ENCODE measurements at places on chromosomes 11 and 22.

DNA sequence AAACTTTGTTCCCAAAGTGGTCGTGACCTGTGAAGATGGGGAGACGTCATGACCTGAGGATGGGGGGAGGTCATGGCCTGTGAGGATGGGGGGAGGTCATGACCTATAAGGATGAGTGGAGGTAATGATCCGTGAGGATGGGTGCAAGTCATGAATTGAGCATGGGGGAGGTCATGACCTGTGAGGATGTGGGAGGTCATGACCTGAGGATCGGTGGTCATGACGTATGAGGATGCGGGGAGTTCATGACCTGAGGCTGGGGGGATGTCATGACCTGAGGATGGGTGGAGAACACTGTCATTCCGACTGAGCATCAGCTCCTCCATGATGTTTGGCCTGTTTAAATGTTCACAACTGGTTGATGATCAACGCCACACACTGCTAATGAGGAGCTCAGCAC lies 25.9 kb downstream of the YPEL1 start:
- no peak for DNase-seq

- no peak for DNase-seq
Observed at GRCh38 chr11:8784954-8785353, 102.4 kb downstream of the RPL27A start.

DNA sequence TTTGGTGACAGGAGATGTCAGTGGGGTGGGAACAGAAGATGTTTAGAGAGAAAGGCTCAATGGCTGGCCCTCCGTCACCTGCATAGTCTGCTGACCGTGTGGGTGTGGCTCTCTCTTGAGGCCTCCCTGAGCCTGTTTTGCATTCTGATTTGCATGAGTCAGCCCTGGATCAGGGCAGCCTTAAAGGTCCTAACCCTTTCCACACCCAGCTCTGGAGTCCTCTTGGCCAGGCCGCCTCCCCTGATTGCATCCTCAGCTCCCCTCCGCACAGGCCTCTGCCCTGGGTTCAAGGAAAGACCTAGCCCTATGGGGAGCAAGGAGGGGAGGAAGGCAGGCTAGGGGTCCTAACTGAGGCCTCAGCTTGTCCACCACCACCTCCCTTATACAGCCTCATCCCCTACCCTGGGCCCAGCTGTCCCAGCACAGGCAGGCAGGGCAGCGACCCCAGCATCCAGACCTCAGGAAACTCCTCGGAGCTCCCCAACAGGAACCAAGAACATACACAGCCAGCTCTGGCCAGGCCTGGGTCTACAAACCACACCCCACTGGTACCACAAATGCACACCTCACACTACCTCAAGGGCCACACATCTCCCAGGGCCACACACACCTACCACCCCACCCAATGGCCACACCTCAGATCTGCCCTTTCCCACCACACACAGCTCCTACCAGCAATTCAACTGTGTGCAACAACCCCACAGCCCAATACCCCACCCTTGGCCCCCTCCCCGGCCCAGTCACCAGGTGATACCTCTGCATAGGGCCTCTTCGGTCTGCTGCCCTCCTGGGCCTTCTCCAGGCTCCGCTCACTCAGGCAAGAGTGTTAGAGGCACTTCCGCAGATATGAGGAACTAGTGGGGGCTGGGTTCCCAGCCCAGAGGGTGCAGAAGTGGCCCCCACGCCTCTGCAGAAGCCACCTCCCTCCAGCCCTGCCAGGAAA lies 13.7 kb downstream of the ARAP1 start:
- no peak for DNase-seq

GRCh38 chr11:11770296-11770695 lies 71.5 kb upstream of the USP47 start:
- no peak for DNase-seq

DNA sequence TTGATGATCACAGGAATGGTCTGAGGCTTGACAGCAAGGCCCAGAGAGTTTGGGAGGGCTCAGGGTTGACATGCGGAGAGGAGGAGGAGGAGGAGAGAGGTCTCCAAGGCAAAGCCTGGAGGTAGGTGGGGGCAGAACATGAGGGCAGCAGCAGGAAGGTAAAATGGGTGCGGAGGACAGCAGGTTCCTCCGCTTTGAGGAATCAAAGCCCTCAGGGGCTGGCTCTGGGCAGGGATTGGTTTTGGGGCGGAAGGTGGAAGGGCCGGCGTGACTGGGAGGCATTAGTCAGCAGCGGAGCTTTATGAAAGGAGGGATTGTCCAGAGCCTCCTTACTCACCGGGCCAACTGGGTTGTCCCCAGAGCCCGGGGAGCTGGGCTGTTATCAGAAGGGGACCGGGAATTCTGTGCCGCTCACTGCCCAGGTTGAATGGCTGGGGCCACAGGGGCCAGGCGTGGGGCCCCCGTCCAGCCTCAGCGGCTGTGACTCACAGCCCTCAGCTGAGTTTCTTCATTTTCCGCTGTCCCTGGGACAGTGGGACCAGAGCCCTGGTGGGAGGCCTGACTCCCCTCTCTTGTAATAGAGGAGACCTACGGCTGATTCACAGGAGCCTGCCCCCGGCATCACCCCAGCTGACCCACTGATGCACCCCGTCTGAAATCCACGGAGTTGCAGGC lies 36.2 kb downstream of the LIF start:
- DNase-seq = no peak

- no peak for DNase-seq
Observed at GRCh38 chr11:6626971-6627761, 7.9 kb upstream of the TPP1 start.

GRCh38 chr11:78349624-78350023 lies 68.0 kb downstream of the GAB2 start:
- no peak for DNase-seq

DNA sequence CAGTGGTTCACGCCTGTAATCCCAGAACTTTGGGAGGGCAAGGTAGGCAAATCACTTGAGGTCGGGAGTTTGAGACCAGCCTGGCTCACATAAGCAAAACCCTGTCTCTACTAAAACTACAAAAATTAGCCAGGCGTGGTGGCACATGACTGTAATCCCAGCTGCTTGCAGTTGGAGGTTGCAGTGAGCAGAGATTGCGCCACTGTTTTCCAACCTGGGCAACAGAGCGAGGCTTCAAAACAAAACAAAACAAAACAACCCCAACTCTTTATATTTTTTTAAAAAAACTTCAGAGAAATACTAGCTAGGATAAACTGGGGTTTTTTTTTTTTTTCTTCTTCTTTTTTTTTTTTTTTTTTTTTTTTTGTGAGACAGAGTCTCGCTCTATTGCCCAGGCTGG lies 31.8 kb upstream of the RAPSN start:
- no peak for DNase-seq

DNA sequence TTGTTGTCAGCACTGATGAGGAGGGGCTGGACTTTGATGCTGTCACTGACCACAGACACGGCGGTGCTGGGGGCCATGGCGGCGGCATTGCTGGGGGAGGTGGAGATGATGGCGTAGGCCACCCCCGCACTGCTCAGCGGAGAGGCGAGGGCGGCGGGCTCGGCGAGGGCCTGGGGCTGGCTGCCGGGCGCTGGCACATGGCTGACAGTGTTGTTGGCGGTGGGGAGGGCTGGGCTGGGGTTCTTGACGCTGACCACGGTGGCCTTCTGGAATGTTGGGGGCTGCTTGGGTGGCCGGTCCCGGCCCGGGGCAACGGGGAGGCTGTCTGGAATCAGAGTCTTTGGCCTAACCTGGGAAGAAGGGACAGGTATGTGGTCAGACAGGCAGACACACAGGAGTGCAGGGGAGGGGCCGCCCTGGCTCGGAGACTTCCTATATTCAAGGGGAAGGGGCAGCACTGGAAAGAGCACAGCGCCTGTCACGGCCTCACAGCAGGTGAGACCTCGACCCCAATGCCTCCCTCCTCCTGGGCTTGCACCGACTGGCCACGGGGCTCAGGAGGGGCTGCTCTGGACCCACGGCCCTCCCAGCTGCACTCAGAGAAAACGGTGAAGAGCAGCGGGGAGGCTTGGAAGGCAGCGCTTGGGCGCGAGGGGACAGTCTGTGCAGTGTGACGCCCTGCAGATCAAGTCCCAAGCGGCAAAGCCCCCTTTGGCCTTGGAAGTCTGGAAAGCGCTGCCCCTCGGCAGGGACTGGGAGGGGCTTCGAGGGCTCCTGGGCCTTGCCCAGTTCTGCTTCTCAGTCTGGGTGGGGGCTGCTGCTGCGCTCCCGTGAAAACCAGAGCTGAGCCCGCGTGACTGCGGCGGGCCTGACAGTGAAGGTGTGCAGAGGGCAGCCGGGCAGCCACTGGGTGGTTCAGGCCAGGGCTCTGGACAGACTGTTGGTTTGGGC lies 93.2 kb downstream of the PHF21B start:
- no peak for DNase-seq

DNA sequence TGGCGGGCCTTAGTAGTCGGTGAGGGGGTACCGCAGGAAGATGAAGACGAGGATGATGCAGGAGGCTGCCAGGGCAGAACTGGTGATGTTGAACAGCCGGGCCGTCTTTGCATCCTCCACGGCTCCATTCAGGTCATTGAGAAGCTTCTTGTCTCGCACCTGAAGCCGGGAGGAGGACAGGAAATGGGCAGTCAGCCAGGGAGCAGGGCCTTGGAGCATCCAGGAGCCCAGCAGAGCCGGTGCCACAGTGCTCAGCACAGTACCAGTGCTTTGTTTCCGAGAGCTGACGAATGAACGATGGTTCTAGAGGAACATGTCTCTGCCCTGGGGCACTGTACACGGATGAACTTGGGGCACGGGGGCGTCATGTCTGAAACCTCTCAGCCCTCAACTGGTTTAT lies 15.1 kb downstream of the IFITM10 start:
- DNase-seq = no peak

DNA sequence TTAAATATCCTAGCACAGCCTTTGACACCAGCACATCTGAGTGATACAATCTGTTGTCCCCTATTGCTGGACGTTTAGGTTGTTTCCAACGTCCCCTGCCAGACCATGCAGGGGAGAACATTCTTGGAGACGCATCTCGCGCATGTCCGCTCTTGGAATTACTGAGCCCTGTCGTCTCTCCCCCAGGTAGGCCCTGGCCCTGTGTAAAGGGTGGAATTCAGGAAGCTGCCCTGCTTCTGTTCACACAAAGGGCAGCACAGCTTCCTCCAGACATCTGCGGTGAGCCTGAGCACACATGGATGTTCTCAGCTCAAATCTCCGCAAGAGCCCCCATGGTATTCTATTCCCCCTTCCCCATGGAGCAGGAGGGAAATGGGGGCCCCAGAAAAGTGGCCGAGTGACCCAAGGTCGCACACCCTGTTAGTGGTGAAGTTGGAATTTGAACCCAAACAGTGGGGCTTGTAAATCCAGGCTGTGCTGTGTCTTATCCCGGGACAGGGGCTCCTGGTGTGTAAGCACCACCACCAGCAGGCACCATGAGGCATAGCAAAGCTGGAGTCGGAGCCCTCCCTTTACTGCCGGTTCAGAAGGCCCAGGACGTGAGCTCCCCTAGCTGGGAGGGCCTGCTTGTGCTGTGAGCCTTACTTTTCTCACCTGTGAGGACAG lies 5.0 kb upstream of the FGF19 start:
- no peak for DNase-seq

DNA sequence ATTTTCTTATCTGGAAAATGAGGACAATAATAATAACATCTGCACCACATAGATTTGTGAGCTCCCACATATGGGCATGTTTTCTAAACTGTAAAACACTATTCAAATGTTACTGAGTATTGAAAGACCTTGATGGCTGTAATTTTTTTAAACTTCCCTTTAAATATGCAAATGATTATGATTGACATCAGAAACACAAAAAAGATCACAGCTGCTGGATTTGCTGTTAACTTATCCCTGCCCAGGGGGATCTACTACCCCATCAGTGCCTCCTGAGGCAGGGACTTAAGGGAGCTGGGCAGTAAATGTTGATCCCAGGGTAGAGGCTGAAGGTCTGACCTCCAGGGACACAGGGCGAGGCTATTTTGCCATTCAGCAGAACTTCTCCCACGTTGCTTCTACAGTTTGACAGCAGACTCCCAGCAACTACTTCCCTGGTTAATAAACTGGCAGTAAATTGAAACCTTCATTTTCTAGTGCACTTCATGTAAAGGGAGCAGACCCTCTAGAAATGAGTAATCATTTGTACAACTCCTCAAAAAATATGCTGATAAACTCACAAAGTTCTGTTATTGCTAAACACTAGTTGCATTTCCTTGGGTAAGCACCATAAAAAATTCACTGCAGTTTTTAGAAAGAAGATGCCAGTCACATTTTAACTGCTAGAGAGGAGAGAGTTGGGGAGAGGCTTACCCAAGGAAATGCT lies 20.3 kb downstream of the TMPRSS5 start:
- no peak for DNase-seq

GRCh38 chr11:95253141-95253540 lies 22.1 kb upstream of the SESN3 start:
- no peak for DNase-seq

GRCh38 chr11:66339162-66339675 lies 3.0 kb upstream of the RIN1 start:
- DNase-seq = no peak

GRCh38 chr11:82557274-82557673 lies 176.4 kb downstream of the FAM181B start:
- no peak for DNase-seq

DNA sequence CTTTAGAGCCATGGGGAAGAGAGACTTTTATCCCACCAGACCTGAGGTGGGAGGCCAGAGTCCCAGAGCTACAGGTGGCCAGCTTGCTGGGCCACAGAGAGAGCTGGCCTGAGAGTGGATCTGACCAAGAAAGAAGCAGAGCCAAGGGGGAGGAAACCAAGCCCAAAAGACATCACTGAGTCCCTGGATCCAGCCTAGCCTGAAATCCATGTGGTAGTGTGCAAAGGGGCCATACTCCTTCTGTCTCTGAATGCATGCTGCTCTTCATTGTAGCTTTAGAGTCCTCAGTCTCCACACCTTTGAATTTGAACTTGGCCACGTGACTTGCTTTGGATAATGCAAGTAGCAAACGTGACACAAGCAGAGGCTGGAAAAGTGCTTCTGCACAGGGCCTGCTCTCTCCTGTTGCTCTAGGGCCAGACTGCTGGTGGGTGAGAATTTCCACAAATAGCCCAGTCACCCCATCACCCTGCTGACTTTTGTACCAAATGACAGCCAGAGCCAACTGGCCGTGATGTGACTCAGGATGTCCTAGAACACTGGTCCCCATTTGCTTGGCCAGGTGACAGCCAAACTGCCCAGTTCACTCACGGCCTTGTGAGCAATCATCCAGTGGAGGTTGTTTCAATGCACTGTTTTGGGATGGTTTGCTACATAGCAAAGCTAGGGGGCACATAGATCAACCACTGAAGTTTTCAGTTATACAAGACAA lies 93.6 kb downstream of the DHCR7 start:
- DNase-seq = no peak

GRCh38 chr11:94007426-94007825 lies 13.7 kb upstream of the HEPHL1 start:
- DNase-seq = no peak

DNA sequence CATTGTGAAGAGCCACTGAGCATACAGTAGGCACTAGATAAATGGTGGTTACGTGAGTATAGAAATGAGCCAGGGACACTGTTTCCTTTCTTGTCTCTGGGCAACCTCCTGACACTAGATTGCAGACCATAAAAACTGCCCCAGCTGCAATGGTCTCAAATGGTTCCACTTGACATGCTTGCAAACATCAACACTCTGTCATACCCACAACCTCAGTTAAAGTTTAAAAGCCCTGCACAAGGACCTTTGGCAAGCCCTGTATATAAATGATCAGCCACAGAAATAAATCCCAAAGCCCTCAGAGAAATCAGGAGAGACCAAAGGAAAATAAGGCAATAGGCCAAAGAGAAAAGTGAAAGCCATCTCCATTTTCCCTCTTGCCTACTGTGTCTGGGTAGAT lies 20.7 kb downstream of the PLEKHA7 start:
- no peak for DNase-seq
